CD14-positive monocyte (primary cell): ENCODE measurements at places on chromosomes 12 and 14. TPM values are rescaled to one million over a fixed set of nuclear protein-coding genes. Genes with fewer than 3 reads are reported as not detected.

P2RX4 gene
- 61.8 TPM for polyA plus RNA-seq

TAS2R7 gene
- not detected for polyA plus RNA-seq

AHNAK2 gene
- polyA plus RNA-seq: 0.01 TPM

HVCN1 gene
- 88.6 and 119 TPM in 2 replicates for polyA plus RNA-seq

TGM1 gene
- not detected for polyA plus RNA-seq

FGFR1OP2 gene
- polyA plus RNA-seq: 68.9 TPM

CDK17 gene
- polyA plus RNA-seq: 3.6 TPM

B4GALNT3 gene
- 0.10 TPM for polyA plus RNA-seq

GRCh38 chr14:99924379-99924778, 131.2 kb downstream of the EML1 start:
- DNase-seq: no peak

GRCh38 chr14:101064121-101064661, 160.7 kb upstream of the RTL1 start:
- DNase-seq: no peak

DNA sequence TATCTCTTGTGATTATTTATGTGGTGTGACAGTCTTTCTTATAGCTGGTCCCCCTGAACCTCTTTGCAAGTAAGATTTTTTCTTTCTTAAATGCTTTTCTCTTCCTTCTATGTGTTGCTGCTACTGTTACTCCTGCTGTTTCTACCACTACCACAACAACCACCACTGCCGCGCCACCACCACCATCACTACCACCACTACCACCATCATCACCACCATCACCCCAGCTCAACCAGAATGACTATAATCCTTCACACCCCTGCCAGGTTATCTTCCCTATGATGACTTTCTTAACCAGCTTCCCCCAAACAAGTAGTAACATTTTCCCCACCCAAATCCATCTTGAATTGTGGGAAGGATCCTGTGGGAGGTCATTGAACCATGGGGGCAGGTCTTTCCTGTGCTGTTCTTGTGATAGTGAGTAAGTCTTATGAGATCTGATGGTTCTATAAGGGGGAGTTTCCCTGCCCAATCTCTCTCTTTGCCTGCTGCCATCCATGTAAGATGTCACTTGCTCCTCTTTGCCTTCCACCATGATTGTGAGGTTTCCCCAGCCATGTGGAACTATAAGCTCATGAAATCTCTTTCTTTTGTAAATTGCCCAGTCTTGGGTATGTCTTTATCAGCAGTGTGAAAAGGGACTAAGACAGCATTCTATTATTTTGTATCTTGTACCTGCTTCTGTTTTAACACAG, 52.2 kb downstream of the CHST11 start:
- DNase-seq: no peak

GRCh38 chr12:112349431-112349830, 32.8 kb downstream of the HECTD4 start:
- no peak for DNase-seq

DNA sequence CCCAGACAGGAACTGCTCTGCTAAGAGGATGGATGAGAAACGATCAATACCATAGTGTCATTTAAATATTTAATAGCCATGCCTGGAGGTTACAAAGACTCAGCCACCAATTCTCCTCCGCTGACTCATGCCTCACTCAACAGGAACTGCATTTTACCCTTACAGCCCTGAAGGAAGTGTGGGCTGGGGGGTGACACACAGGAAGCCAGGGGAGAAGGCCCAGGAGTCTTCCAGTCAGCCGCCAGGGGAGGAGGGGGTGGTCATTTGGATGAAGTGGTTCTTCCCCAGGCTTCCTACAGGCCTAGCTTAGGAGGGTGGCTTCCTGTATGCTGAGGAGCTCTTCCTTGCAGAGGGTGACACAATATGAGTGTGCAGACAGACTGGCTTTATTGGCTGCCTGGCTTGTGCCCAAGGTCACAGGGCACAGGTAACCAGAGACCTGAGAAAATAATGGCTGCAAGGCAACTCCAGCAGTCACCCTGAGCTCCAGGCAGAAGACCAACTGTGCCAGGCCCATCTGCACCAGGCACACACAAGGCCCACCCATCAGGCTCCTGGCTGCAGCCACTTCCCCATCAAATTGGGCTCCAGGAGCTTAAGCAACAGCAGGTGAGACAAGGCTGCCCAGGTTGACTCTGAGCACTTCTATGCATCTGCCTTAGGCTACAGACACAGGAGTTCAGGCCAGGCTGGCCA, 30.6 kb upstream of the RPLP0 start:
- peak; percentile 95 for DNase-seq

- DNase-seq: no peak
Measured at GRCh38 chr12:98296462-98297079, 218.8 kb upstream of the TMPO start.

GRCh38 chr12:19120795-19121194, 8.7 kb upstream of the PLEKHA5 start:
- no peak for DNase-seq

- no peak for DNase-seq
Measured at GRCh38 chr12:117084405-117085317, 14.6 kb downstream of the TESC start.

- no peak for DNase-seq
Measured at GRCh38 chr12:106586803-106587684, 4.2 kb downstream of the RFX4 start.

- DNase-seq: no peak
Measured at GRCh38 chr12:108548954-108549521, 11.9 kb downstream of the SART3 start.
